ENCODE measurements at places on chromosomes 6 and 20.

DNA sequence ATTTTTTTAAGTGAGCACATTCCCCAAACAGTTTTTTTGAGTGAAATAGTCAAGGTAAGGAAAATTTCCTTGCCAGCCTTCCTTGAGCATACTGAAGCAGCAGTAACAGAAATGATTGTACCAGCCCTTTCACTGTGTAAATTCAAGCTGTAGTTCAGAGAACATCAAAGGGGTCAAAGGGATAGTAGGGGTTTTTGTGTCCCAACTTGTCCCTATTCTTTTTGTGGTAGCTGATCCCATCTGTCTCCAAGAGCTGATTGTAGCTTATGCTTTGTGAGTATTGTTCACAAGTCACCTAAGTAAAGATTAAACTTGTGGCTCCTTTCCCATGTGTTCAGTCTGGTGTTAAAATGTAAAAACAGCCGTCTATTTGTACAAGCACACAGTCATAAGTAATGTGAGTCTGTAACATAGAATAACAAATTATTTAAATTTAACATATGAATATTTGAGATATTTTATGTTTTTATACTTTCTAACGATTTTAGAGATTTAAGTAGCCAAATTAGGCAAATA, 185.0 kb downstream of the CENPW start:
- DNase-seq = no peak

DNA sequence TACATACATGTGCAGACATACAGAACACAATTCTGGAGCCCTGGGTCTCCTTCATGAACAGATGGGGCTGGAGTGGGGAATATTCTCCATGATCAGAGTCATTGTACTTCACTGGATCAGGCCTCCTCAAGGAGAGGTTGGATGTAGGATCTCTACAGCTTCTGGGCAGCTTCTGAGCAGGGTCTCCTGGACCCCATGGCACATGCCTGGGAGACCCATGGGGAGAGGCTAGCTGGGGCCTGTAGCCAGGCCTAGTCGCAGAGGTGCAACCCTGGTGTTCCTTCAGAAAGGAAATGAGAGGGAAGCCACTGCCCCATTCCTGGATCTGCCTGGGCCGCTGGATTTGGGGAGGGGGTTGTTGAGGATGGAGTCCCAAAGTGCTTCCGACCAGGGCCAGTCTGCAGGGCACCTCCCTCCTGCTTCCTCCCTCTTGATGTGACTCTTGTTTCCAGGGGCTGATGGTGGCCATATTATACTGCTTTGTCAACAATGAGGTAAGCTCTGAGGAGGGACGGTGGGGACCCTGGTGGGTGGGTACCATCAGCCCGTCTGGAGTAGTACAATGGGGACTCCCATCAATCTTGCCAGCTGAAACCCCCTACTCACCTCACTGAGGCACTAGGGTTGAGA, 31.8 kb downstream of the GLP1R start:
- DNase-seq = no peak

- DNase-seq = no peak
Observed at GRCh38 chr6:144145541-144145940, 4.8 kb upstream of the STX11 start.

GRCh38 chr6:88232753-88233152, 66.6 kb upstream of the CNR1 start:
- DNase-seq = no peak

- no peak for DNase-seq
Observed at GRCh38 chr20:23508449-23509229, 17.7 kb downstream of the CST8 start.

- no peak for DNase-seq
Observed at GRCh38 chr6:125858427-125859320, 67.9 kb downstream of the NCOA7 start.

DNA sequence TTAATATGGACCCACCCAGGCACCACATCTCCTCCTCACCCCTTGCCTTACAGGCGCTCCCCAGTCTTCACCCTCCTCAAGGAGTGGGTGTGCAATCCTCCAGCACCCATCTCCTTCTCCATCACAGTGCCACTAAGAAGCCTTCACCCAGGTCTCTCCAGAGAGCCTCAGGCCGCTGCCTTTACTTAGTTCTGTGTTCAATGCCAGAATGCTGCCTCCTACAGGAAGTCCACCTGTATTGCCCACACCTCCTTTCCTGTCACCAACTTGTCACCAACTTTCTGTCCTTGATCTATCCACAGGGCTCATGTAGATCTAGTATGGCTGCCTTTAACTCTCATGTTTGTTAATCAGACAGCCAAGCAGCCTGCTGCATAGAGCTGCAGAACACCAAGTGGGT, 586 bp upstream of the LST1 start:
- DNase-seq = no peak

- DNase-seq = no peak
Observed at GRCh38 chr6:70151616-70152015, 151.3 kb downstream of the COL9A1 start.

DNA sequence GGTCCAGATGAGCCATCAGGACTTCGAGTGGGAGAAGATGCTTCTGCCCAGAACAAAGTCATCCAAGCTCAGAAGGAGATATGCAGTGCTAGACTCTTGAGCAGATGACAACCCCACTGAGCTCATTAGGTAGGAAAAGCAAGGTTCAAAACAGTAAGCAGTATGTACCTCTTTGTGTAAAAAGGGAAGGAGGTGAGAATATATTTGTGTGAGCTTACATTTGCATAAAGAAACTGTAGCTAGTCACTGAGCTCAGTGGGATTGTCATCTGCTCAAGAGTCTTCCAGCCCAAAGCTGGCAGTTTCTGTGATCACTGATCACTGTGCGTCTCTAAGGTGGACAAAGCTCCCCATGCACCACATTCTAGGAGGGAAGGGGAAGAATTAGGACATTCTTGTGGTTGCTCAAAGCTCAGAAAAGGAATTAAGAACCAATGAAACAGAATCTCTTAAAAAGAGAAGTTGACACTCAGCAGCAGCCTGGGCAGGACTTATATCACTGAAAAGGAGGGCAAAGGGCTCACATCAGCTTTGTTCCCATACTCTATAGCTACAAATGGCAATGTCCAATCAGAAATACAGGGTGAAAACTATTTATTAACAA, 90.0 kb upstream of the MAFB start:
- no peak for DNase-seq

DNA sequence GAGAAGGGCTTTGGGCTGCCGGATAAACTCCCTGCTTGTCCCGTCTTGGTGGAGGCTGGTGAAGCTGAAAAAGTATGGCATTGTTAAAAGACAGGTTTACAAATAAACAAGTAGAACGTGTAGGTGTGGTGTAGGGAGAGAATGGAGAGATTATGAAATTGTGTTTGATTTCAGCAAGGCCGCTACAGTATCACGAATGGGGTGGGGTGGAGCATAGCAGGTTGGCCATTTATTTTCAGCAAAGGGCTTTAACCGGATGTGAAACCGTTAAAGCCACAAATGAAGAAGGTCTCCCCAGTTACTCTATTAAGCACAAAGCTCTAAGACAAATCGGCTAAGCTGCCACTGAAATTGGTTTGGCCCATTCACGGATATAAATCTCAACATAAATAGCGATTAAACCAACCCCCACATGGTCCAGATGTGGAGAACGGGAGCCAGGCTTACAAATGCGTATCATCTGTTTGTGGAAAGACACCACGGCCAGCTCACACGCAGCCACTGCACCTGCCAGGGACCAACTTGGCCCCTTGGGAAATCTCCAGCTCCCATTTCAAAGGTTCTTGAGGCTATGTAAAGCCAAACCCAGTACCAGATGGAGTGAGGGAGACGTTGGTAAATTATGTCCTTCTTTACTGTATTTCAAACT, 94.0 kb downstream of the ZMYND8 start:
- no peak for DNase-seq

DNA sequence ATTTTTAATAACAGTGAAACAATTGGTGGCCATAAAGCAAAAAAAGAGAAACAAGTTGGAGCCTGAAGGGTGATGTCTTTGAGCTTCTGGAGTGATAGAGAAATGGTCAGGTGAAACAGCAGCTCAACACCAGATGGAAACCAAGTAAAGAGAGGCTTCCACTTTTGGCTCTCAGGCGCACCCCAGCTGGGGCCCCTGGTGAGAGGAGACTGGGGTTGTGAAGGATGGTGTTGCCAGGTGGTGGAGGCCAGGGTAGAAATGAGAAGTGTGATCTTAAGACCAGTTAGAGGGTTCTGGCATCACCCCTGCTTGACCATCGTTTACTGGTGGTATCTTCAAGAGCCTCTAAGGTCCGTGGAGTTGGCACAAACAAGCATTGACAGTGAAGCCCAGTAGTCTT, 126.0 kb upstream of the AKIRIN2 start:
- DNase-seq = no peak

- DNase-seq = no peak
Observed at GRCh38 chr6:136169394-136170148, 80.5 kb downstream of the MTFR2 start.

DNA sequence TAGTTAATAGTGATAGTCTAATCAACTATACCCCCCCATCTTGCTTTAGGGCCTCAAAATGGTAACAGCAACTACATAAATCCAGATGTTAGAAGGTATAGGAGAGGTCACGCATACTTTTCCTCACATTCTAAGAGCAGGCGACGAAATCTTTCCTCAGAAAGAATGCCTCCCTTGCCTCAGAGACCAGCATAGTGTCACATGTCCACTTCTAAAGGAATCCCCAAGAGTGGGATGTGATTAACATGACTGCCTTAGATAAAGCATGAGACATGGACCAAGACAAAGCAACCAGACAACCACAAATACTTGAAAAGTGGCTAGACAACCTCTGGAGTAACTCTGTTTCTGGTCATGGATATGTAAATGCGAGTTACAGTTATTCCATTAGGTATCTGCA, 710.7 kb downstream of the EYS start:
- DNase-seq = no peak

- DNase-seq = peak; percentile 4
Observed at GRCh38 chr6:44388135-44388487, 605 bp downstream of the CDC5L start.

GRCh38 chr20:38237381-38237780, 23.2 kb downstream of the KIAA1755 start:
- no peak for DNase-seq

DNA sequence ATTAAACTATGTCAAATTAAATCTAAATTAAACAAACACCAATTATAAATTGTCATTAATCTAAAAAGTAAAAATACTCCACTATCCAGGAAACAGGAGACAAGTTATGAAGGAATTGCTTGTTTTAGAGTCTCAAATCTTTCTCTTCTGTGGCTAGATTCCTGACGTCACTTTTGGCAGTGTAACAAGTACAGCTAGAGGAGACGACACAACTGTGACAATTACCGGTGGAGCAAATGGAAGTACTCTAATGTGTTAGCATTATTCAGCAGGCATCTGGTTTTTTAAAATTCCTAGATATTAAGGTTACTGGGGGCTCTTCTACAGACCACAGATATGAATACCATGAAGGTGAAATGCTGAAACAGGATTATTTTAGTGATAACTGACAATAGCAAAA, 1042.7 kb downstream of the EPHA7 start:
- DNase-seq = no peak

GRCh38 chr6:133214267-133214666, 26.9 kb upstream of the EYA4 start:
- DNase-seq = no peak

- DNase-seq = no peak
Observed at GRCh38 chr6:66478705-66479104, 771.7 kb upstream of the EYS start.

DNA sequence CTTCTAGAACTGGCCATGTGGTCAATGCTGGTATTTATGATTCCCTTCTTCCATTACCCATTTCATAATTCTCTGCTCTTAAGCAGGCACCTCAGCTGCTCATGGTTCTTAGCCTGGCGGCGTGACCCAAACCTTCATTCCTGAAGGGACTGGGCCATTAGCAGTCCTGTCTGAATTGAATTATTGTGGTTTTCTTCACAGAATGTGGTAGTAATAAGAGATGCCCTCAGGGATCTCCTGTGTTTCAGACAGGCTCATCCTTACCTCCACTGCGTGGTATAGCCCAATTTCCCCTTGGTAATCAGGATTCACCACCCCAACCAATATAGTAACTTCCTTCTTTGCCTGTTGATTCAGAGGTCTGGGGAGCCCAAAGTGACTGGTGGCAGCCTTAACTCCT, 37.6 kb downstream of the PKIB start:
- DNase-seq = no peak

DNA sequence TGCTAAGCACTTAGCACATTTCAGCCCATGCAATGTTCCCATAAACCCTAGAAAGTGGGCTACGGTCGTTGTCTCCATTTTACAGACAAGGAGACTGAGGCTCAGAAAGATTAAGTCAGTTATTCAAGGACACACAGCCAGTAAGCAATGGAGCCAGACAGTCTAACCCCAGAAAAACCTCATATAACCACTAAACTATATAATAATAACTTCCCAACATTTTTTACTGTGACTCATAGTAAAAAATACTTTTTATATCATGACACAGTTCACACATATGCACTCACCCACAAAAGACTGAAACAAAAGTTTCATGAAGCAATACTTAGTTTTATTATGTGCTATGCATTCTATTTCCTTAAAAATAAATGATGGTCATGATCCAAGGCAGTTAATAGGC, 66.2 kb upstream of the EYA2 start:
- DNase-seq = no peak

GRCh38 chr6:12911427-12911826, 194.9 kb downstream of the PHACTR1 start:
- DNase-seq = no peak

DNA sequence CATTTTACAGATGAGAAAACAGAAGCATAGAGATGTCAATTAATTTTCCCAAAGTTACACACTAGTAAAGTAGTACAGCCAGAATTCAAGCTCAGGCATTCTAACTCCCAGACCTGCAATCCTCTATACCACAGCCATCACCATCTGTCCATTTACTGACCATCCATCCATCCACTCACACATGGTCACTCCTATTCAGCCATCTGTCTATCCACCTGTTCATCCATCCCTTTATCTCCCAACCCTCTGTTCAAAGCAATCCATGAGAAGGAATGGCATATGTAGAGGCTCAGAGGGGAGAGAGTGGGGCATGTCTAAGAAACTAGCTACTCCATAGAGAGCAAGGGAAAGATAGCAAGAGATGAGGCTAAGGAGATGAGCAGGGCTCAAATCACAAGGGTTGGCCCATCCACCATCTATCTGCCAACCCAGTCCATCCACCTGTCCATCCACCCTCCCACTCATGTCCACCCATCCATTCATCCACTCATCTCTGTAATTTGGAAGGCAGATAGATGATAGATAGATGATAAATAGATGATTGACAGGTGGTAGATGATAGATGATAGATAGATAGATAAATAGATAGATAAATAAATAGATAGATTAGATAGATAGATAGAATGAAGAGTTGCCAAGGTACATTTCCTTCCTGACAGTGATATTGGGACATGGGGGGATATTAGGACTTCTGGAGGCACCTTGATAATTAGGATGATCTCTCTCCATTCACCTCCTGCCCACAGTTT, 12.2 kb upstream of the C6orf132 start:
- DNase-seq = no peak

- no peak for DNase-seq
Observed at GRCh38 chr20:513429-513828, 30.2 kb downstream of the CSNK2A1 start.

DNA sequence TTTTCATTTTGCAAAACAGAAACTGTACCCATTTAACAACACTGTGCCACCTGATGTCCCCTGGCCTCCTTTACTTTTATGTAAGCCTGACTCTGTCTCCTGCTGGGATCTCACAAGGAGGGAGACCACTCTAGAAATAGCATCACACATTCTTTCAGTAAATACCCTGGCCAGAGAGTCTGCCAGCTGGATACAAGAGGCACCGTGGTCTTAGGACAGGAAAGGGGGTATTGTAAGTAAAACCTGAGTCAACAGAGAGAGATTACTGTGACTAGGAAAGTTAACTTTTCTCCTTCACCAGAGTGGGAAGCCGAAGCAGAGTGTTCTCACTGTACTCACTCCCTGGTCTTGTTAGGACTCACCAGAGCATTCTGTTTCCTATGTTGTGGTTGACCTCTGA, 27.8 kb downstream of the CMTR1 start:
- DNase-seq = no peak

Data from activated T-helper 1 cell treated with anti-CD3 and anti-CD28 coated beads, Interleukin-2, amount 50 U/mL, for 16 hours (primary cell).